ENCODE measurements at places on chromosomes 4 and X.

DNA sequence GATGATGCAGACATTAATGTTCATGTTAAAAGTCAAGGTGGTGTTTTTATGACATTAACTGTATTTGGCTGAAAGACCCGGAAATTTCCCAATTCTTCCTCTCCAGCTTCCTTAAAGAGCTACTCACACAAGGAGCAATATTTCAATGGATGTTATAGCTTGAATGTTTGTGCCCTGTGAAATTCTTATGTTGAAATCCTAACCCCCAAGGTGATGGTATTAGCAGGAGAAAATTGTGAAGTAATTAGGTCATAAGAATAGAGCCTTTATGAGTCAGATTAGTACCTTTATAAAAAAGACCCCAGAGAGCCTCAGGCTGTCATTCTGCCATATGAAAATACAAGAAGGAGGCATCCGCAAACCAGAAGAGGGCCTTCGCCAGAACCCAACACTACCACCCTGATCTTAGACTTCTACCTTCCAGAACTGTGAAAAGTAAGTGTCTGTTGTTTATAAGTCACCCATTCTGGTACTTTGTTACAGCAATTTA is 3.6 kb downstream of the TLR1 start:
- DNase-seq, result no peak

GRCh38 chr4:53598901-53599300 is 7.6 kb upstream of the LNX1 start:
- no peak for DNase-seq

DNA sequence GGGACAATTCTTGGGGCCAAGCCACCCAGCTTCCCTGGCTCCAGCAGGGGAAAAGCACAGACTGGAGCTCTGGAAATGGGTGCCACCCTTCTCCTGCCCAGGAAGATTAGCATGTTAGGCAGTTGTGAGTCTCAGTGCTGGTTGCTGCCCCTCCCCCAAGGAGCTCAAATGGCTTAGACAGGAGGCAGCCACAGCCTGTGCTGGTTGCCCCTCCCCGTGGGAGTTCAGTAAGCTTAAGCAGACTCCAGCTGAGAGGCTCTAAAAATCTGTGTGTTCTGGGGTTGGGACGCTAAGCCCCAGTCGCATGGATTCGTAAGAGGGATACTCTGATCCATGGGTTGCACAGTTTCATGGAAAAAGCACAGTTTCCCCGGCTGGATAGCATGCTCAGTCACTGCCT is 92.7 kb upstream of the NDST3 start:
- no peak for DNase-seq

DNA sequence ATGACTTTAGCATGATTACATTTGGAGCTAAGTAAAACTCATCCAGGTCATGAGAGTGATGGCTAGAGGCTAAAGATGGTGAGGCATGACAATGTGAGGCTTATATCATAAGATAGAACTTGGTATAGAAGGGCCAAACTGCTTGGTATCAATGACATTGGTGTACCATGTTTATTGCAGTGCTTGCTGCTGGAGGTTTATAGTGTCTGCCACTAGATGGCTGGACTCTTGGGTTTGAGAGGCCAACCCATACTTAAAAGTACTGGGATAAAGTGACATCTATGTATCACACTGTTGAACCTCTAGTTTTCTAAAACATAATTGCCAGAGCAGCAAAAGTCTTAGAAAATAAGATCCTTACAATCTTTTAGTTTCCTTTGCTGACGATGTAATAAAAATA is 83.0 kb upstream of the TACR3 start:
- DNase-seq, result no peak

DNA sequence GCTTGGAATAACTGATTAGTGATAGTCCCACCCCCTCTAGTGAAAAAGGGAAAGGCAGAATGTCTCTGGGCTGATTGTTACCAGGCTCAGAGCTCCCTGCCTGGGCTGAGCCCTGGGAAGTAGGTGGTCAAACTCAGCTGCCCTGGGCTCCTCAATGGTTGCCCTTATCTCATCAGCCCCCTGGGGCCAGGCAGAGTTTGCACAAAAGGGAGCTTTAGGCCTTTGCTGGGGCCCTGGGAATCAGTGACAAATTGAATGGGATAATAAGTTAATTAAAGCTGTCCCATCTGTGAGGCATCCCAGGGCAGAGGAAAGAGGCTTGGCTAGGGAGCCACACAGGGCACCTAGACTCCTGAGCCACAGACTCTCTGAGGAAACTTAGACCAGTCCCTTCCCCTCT is 89.0 kb downstream of the EFNB1 start:
- DNase-seq, result no peak

DNA sequence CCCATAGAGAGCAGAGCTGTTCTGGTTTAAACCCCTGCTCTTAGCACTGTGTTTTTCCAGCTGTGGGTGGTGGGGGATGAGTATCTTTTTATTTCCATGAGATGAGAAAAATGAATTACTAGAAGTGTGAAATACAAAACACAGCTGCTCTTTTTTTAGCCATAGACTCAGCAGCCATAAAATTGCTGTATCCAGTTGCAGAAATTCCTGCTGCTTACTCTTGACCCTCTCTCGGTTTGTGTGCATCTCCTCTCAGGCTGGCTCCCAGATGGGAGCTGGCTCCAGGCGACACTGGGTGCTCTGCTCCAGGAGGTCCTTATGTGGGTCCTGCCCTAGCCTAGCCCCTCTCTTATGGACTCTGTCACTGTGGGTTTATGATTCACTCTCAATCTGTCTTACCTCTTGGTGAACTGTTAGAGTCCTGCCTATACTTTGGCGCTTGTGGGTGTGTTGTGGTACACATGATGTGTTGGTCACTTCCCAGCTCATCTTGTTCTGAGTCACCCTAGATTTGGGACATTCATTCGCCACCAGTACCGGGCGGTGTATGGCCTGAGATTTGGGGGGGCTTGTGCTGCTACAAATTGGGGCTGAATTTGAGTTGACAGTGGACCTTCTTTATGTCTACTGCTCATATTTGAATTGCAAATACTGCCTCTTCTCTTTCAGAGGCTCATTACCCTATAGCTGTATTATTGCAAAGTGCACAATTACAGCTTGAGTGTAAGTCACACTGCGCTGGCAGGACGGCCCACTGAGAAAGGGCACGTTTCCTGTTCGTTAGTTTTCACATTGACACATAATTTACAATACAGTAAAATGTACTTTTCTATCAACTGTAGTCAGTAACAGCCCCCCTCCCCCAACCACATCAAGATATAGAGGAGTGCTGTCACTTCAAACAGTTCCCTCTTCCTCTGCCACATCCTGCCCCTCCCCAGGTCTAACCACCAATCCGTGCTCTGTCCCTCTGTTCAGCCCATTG is 46.9 kb upstream of the MSANTD1 start:
- DNase-seq, result no peak

GRCh38 chr4:95204873-95205272 is 343.9 kb downstream of the UNC5C start:
- DNase-seq, result no peak

DNA sequence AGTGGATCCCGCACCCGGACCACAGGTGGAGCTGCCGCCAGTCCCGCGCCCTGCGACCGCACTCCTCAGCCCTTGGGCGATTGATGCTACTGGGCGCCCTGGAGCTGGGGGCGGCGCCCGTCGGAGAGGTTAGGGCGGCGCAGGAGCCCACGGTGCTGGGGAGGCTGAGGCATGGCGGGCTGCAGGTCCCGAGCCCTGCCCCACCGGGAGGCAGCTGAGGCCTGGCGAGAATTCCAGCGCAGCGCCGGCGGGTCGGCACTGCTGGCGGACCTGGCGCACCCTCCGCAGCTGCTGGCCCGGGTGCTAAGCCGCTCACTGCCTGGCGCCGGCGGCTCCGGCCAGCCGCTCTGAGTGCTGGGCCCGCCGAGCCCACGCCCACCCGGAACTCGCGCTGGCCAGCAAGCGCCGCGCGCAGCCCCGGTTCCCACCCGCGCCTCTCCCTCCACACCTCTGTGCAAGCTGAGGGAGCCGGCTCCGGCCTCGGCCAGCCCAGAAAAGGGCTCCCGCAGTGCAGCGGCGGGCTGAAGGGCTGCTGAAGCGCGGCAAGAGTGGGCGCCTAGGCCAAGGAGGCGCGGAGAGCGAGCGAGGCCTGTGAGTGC is 1256.5 kb downstream of the STIM2 start:
- DNase-seq, result no peak

GRCh38 chr4:20829617-20830357 is 129.5 kb downstream of the PACRGL start:
- DNase-seq, result no peak

- DNase-seq, result no peak
These were observed 111.1 kb downstream of the HMX1 start for GRCh38 chr4:8760561-8760960.

DNA sequence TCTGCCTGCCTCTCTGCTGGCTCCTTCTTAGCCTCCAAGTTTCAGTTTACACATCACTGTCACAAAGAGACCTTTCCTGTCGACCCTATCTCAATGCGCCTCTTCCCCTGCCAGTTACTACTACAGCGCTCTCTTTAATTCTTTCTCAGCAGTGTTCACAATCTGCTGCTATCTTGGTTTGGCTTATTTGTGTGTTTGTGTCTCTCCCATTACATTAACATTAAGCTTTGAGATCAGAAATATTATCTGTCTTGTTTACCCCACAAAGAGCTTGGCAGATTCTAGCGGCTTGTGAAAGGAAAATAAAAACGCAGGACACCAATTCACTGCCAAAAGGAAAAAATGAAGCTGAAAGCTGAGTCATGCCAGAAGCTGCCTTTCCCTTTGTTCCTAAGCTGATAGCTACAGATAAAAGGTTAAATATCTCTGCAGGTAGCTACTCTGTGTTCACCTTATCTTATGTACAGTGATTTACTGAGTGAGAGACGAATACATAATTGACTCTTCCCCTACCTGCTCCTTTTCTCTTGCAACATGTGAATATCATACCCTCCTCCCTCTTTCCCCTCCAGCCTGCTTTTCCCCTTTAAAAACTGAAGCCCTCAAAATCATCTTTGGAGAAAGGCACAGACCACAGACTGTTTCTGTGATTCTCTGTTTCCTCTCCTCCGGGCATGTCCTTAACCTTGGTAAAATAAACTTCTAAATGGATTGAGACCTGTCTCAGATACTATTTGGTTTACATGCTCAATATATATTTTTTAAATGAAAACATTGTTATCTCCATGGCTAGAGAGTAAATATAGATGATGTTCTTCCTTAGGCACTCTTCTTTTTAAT is 19.3 kb upstream of the SLC9A7 start:
- no peak for DNase-seq

DNA sequence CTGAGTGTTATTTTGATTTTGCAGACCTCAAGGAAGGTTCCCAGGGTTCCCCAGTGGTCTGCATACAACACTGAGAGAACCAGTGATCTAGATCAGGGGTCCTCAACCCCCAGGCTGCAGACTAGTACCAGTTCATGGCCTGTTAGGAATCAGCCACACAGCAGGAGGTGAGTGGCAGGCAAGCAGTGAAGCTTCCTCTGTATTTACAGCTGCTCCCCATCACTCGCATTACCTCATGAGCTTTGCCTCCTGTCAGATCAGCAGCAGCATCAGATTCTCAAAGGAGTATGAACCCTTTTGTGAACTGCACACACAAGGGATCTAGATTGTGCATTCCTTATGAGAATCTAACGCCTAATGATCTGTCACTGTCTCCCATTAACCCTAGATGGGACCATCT is 28.5 kb downstream of the EDNRA start:
- no peak for DNase-seq
